Activated naive CD8-positive, alpha-beta T cell treated with anti-CD3 and anti-CD28 coated beads, Interleukin-2, amount 10 ng/mL, durations not matched to agents 7 days and 5 days (primary cell): ENCODE measurements at places on chromosomes 6 and 20. TPM values are rescaled to one million over a fixed set of nuclear protein-coding genes. Genes with fewer than 3 reads are reported as not detected.

Gene HLA-DOA
- total RNA-seq: 8.3 TPM

Gene PGC
- not detected for total RNA-seq

Gene NFS1
- 33.1 TPM for total RNA-seq

Gene TNXB
- total RNA-seq: 9.2 TPM

Gene EFCAB8
- total RNA-seq: 0.77 TPM

Gene GHRH
- total RNA-seq: not detected

Gene CLPSL2
- not detected for total RNA-seq

Gene TPX2
- 111 TPM for total RNA-seq

Gene L3MBTL1
- total RNA-seq: 13.7 TPM

Gene FAM50B
- total RNA-seq: 8.2 TPM

Gene LINC00237
- 0.33 TPM for total RNA-seq

Gene PNPLA1
- total RNA-seq: not detected

Gene CST3
- total RNA-seq: 5.9 TPM

Gene FAM209B
- 1.8 TPM for total RNA-seq

Gene BTN3A1
- total RNA-seq: 154 TPM

Gene OPN5
- total RNA-seq: not detected

Gene TAAR2
- not detected for total RNA-seq

Gene DLK2
- 0.30 TPM for total RNA-seq

Gene PIM1
- 445 TPM for total RNA-seq

Gene RNF217
- total RNA-seq: 0.08 TPM

Gene GZF1
- 13.4 TPM for total RNA-seq

Gene SLC22A23
- 1.2 TPM for total RNA-seq

Gene TUBB1
- not detected for total RNA-seq

Gene PPP1R14C
- total RNA-seq: not detected

Gene TINAG
- total RNA-seq: not detected

Gene FKBP1C
- total RNA-seq: 1.1 TPM

Gene EMILIN3
- total RNA-seq: not detected

Gene NCOA6
- 32.6 TPM for total RNA-seq

Gene PREX1
- total RNA-seq: 147 TPM

Gene TNFRSF6B
- not detected for total RNA-seq

Gene SLC22A16
- total RNA-seq: not detected

Gene HFE
- total RNA-seq: 5.0 TPM

Gene TMEM30A
- total RNA-seq: 61.6 TPM

Gene HCK
- total RNA-seq: 0.61 TPM

Gene MATN4
- total RNA-seq: 0.30 TPM

Gene AIF1
- 117 TPM for total RNA-seq

Gene TGM2
- total RNA-seq: 0.43 TPM

Gene TRIM40
- total RNA-seq: not detected

Gene TEAD3
- 0.43 TPM for total RNA-seq

Gene ADGRB3
- not detected for total RNA-seq

Gene CDKAL1
- total RNA-seq: 22.7 TPM

Gene CDH22
- not detected for total RNA-seq

Gene EEF1A2
- total RNA-seq: not detected

Gene NR2E1
- not detected for total RNA-seq

Gene RIMS1
- total RNA-seq: not detected

Gene ZSCAN23
- 1.3 TPM for total RNA-seq
